ENCODE measurements at places on chromosomes 16 and 17.
A peak's percentile ranks its signal among the peaks of the same experiment; 100 is the strongest.

DNA sequence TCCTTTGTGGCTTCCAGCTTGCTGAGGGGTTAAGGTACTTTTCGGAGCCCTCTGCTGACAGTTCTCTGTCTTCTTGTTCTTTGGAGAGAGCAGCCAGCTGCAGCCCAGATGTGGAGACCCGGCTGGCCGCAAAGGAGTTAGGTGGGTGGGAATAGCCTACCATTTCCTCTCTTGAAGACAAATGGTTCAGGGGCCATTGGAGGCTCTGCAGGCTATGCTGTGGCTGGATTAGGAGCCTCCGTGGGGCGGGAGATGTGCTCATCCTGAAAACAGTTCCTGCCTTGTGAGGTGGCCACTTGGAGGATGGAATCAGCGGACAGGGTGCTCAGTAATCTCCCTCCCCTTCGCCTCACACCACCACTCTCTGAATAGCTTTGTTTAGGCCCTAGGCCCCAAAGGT is 30.3 kb downstream of the MEOX1 start:
- no peak for DNase-seq

GRCh38 chr16:81442220-81442915 is 2.2 kb upstream of the CMIP start:
- DNase-seq, result no peak

DNA sequence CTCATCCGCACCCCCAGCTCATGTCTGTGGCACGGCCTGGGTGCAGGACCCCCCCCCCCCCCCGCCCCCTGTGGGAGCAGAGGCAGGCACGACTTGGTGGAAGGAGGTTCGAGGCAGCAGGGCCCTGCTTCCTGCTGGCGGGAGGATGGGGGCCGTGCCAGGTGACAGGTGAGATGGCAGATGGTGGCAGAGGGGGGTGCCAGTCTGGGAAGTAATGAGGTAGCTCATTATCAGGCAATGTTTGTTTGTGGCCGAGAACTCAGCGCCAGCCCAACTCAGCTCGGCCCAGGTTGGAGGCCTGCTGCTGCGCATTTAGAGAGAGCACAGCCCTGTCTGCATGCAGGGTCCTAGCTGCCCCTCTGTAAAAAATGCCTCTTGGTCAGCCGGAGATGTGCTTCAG is 40.1 kb upstream of the JPH3 start:
- DNase-seq, result no peak

- DNase-seq, result no peak
These were observed 86.2 kb downstream of the OR1D5 start for GRCh38 chr17:2977157-2977556.

- DNase-seq, result no peak
These were observed 238.7 kb downstream of the RBFOX1 start for GRCh38 chr16:7571366-7571765.

GRCh38 chr17:57911834-57912673 is 43.2 kb downstream of the CUEDC1 start:
- DNase-seq, result no peak

GRCh38 chr17:73396431-73397277 is 84.9 kb upstream of the CDC42EP4 start:
- DNase-seq, result no peak

GRCh38 chr17:82245134-82246039 is 16.5 kb downstream of the SLC16A3 start:
- DNase-seq, result no peak

DNA sequence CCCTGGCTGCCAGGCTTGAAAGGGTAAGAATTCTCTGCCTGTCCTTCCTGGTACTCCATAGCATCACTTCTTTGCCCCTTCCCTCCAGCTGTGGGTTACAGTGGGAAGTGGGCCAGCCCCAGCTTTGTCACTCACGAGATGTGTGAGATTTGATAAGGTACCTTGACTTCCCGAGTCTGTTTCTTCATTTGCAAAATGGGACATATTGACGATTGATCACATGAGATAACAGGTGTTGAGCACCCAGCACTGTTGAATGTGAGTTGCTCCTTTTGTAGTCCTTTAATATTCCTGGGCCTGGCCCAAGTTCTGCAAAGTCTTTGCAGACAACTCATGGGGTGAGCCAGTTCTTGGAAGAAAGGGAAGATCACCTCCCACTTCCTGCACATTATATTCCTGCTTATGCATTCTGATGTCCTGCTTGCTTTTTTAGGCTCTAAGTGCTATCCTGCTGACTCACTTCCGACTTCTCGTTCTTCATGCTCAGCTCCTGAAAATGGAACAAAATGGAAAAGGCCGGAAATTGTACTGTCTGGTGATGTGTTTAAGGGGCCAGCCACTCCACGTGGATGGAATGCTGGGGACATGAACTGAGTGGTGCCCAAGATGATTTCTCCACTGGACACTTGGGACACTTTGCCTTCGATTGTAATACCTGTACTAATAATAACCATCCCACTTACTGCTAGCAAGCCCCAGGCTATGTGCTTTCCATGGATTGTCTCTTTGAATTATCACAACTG is 8.3 kb upstream of the NLK start:
- DNase-seq, result peak; percentile 26

DNA sequence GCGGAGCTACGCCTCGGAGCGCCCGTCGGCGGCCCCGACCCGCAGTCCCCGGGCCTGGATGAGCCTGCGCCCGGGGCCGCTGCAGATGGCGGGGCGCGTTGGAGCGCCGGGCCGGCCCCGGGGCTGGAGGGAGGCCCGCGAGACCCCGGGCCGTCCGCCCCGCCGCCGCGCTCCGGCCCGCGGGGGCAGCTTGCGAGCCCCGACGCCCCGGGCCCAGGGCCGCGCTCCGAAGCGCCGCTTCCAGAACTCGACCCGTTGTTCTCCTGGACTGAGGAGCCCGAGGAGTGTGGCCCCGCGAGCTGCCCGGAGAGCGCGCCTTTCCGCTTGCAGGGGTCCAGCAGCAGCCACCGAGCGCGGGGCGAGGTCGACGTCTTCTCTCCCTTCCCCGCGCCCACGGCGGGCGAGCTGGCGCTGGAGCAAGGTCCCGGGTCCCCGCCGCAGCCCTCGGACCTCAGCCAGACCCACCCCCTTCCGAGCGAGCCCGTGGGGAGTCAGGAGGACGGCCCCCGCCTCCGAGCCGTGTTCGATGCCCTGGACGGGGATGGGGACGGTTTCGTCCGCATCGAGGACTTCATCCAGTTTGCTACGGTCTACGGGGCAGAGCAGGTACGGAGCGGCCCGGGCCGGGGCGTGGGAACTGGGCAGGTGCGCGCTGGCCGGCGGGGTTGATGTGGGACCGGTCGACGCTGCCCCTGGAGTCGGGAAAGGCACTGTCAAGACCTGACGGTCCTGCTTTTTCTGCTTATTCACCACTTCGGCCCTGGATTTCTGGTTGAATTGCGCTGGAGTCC is 861 bp downstream of the RAB11FIP3 start:
- DNase-seq, result no peak

DNA sequence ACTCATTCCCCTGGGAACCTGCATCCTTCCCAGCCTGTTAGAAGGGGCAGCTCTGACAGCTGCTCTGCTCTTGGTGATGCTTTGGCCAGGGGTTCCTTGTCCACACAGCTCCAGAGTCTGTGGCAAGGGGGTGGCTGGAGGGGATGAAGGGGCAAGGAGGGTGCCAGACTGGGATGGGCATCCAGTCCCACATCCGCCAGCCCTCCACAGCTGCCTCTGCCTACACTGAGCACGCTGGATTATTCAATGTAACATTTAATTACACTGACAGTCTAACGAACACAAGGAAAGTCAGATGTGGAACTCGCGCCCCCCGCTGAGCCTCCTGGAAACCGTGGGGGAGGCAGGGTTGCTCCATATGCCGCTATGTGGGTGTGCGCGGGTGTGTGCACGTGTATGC is 101.1 kb downstream of the C16orf78 start:
- no peak for DNase-seq

DNA sequence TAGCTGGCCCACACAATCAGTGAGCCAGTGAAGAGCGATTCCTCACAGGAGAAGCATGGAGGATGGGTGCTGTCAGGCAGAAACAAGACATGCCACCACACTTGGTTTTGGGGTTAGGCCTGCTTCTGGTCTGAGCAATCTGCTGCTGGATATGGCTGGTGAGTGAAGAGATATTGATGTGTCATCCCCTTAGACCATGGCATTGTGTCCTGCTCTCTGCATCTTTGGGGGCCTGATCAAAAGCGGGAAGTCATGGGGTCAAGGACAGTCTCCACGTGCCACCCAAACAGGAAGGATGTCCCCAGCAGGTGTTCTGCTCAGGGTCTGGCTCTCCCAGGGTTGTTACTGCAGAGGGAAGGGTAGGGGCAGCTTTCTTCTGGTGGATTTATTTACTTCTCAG is 140.7 kb downstream of the PRKCB start:
- DNase-seq, result peak; percentile 27

All from hematopoietic multipotent progenitor cell treated with erythropoietin and hydrocortisone succinate and interleukin-3 and kit ligand, for 6 days (in vitro differentiated cells).